ENCODE measurements at places on chromosomes 2 and 18. TPM values are rescaled to one million over a fixed set of nuclear protein-coding genes. Genes with fewer than 3 reads are reported as not detected.

GRCh38 chr2:204635478-204635877 is 90.2 kb downstream of the PARD3B start:
- no peaks in the 10 kb centered on the region for H3K4me1 ChIP-seq
- no peaks in the 10 kb centered on the region for H3K36me3 ChIP-seq
- no peak overlapping the region for H3K27ac ChIP-seq
- no peak for DNase-seq
- no peak overlapping the region for H3K4me3 ChIP-seq
- H3K27me3 ChIP-seq: peaks cover 3% of the 10 kb centered on the region

- peaks cover 13% of the 10 kb centered on the region for H3K36me3 ChIP-seq
- H3K4me1 ChIP-seq: peaks cover 5% of the 10 kb centered on the region
- H3K27me3 ChIP-seq: no peaks in the 10 kb centered on the region
- H3K4me3 ChIP-seq: no peak overlapping the region
These were observed 56.1 kb upstream of the NFE2L2 start for GRCh38 chr2:177320596-177320995.

CCDC85A gene
- total RNA-seq: not detected

- DNase-seq: no peak
- peaks cover 70% of the 10 kb centered on the region for H3K36me3 ChIP-seq
- no peak overlapping the region for H3K27ac ChIP-seq
- H3K27me3 ChIP-seq: no peaks in the 10 kb centered on the region
These were observed 19.3 kb downstream of the ZAP70 start for GRCh38 chr2:97732436-97733340.

DNA sequence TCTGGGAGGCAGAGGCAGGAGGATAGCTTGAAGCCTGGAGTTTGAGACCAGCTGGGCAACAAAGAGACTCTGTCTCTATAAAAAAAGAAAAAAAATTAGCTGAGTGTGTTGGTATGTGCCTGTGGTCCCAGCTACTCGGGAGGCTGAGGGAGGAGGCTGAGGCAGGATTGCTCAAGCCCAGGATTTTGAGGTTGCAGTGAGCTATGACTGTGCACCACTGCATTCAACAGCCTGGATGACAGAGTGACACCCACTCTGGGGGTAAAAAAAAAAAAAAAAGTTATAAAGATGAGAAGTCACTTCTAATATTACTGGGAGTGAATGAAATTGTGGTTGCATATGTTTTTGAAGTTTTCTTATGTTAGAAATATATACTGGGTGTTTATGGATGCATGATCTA is 71.6 kb downstream of the C2orf74 start:
- DNase-seq: no peak
- H3K27ac ChIP-seq: no peak overlapping the region
- H3K36me3 ChIP-seq: peaks cover 46% of the 10 kb centered on the region

DNA sequence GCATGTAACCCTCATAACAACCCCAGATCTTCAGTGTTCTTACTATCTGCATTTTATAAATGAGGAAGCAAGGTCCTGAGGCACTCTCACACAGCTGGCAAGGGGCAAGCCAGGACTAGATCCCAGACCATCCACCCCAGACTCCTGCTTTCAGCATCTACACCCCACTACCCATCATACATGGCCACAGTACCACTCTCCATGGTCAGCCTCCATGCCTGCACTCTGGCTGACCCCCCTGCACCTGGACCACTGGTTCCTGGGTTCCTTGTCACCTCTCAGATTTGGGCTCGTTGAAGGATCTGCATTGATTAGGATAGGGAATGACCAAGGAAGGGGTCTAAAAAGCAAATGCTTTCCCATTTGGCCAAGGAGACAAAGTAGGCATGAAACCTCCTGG is 36.0 kb upstream of the TEX51 start:
- peak; percentile 15 for DNase-seq
- H3K27me3 ChIP-seq: peaks cover 3% of the 10 kb centered on the region
- no peaks in the 10 kb centered on the region for H3K4me1 ChIP-seq
- H3K4me3 ChIP-seq: no peak overlapping the region

GRCh38 chr2:229412686-229413085 is 141.6 kb upstream of the PID1 start:
- H3K4me3 ChIP-seq: no peak overlapping the region
- H3K27ac ChIP-seq: no peak overlapping the region
- H3K4me1 ChIP-seq: no peaks in the 10 kb centered on the region
- H3K36me3 ChIP-seq: no peaks in the 10 kb centered on the region
- peak; percentile 23 for DNase-seq

GRCh38 chr18:44685296-44685695 is 4.6 kb downstream of the SETBP1 start:
- H3K27me3 ChIP-seq: peaks cover 36% of the 10 kb centered on the region
- H3K36me3 ChIP-seq: peaks cover 4% of the 10 kb centered on the region
- H3K27ac ChIP-seq: no peak overlapping the region
- no peak overlapping the region for H3K4me3 ChIP-seq
- H3K4me1 ChIP-seq: peaks cover 10% of the 10 kb centered on the region

Measured in activated CD4-positive, alpha-beta T cell treated with anti-CD3 and anti-CD28 coated beads, Interleukin-2, amount 10 ng/mL, durations not matched to agents 24 days and 14 days (primary cell).